ENCODE measurements at places on chromosomes 7 and 10.

DNA sequence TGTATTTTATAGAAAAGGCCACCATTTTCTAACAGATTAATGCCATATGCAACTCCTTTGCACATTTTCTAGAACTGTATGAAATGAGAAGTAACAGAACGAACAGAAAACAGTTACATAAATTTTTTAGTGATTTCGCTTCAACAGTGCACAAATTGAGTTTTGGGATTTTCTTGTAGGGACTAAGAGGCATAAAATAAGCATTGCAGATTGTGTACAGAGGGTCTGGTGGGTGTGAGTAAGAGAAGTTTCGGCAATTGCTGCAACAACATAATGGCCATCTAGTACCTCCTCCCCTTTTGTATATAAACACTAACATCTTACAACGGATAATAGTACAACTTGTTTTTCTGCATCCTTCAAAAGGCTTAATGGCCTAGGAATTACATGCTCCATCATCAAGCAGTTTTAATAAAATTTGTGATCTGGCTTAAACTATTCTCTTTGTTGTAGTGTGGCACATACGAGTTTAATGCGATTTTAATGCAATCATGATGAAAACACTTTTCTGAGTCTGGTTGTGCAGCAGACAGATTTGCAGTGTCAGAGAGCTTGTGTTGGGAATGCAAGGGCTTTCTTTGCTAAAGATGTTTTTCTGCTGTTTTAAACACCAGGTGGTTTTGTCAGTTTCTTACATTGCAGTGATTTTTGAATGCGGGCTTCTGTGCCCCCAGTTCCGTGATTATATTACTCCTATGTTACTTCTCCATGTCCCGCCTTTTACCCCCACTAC is 2.9 kb downstream of the GLCCI1 start:
- no peak for DNase-seq

- DNase-seq: no peak
Measured at GRCh38 chr7:157990881-157991250, 596.8 kb downstream of the PTPRN2 start.

DNA sequence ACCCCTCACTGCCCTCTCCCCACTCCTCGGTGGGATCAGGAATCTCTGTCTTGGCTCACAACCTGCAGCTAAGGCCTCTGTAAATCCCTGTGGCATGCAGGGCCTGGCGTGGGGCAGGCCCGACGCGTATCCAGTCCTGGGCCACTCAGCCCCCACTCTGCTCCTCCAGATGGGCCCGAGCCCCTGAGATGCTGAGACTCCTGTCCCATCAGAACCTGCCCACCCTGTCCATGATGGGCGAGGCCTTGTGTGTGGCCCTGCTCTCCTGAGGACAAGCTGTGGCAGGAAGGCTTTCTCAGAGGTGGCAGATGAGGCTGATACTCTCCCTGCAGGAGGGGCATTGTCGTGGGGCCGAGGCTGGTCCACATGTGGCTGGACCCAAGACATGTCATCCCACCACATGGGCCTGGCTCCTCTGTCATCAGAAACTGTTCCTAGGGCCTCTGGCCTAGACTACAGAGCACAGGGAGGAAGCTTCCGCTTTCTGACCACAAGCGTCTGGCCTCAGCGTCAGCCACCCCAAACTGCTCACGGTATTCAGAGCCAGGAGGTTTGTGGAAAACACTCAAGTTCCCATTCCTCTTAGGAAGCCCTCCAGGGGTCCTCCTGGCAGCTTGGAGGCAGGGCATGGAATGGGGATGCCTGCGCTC is 6.0 kb downstream of the ALOX5 start:
- DNase-seq: no peak

- DNase-seq: no peak
Measured at GRCh38 chr10:73889014-73889413, 14.7 kb upstream of the CAMK2G start.

DNA sequence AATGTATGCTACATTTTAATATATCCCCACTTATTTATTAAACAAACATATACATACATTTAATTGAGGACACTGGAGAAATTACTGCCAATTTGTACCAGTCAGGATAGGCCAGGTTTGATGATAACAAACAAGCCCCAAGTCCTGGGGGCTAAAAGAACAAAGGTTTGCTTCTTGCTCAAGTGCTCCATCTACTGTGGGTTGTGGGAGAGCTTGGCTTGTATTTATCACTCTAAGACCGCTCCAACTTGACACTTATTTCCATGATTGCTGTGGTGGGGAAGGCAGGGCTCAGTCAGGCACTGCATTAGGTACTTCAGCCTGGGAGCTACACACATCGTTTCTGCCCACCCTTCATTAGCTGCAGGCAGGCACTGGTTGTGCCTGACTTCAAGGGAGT is 136.6 kb upstream of the ZNF32 start:
- DNase-seq: no peak

- no peak for DNase-seq
Measured at GRCh38 chr10:21527598-21528235, 2.2 kb upstream of the SKIDA1 start.

GRCh38 chr7:78020136-78020873 is 221.7 kb downstream of the PHTF2 start:
- DNase-seq: peak; percentile 15

GRCh38 chr7:134343796-134344195 is 27.1 kb upstream of the SLC35B4 start:
- DNase-seq: no peak

- DNase-seq: no peak
Measured at GRCh38 chr7:142188154-142188553, 69.7 kb downstream of the PRSS58 start.

- DNase-seq: no peak
Measured at GRCh38 chr10:15200626-15201025, 32.1 kb upstream of the NMT2 start.
